Activated CD8-positive, alpha-beta T cell treated with anti-CD3 and anti-CD28 coated beads for 36 hours (primary cell): ENCODE measurements at places on chromosomes 7 and 10. TPM values are rescaled to one million over a fixed set of nuclear protein-coding genes. Genes with fewer than 3 reads are reported as not detected.

MINDY3 gene
- 12.0 TPM for total RNA-seq

TRIM74 gene
- not detected for total RNA-seq

AKR1D1 gene
- total RNA-seq, result not detected

ANKRD16 gene
- total RNA-seq, result 7.5 TPM

AKR1C4 gene
- not detected for total RNA-seq

LRRC17 gene
- not detected for total RNA-seq

VGF gene
- not detected for total RNA-seq

VSTM4 gene
- 0.04 TPM for total RNA-seq

GSTO2 gene
- total RNA-seq, result 1.8 TPM

PAX4 gene
- total RNA-seq, result not detected

DGKI gene
- total RNA-seq, result 0.38 TPM

DNA sequence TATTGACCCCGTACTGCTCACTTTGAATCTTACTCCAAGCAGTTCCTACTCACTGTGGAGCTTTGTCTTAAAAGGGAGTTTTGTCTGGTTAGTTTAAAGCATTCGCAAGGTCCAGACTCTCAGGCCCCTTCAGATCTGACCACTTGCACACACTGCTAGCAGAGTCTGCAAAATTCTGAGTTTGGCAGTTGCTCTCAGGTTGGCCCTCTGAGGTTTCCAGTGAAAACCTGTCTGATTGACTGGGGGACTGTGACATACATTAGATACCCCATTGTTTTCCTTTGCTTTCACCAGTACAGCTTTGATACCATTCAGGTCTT is 149.2 kb downstream of the XPNPEP1 start:
- no peak for DNase-seq
- H3K27ac ChIP-seq, result no peak overlapping the region

DNA sequence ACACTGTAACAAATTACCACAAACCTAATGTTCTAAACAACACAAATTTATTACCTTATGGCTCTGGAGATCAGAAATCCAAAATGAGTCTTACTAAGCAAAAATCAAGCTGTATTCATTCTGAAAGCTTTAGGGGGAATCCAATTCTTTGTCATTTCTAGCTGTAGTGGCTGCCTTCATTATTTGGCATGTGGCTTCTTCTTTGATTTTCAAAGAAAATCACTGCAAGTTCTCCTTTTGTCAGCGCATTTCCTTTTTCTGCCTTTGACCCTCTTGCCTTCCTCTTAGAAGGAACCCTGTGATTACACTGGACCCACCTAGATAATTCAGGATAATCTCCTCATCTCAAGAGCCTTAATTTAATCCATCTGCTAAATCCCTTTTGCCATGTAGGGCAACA is 36.9 kb downstream of the ZPBP start:
- DNase-seq, result no peak
- H3K36me3 ChIP-seq, result no peaks in the 10 kb centered on the region
- no peak overlapping the region for H3K27ac ChIP-seq
- no peak overlapping the region for H3K4me3 ChIP-seq
- no peaks in the 10 kb centered on the region for H3K4me1 ChIP-seq
- peaks cover 2% of the 10 kb centered on the region for H3K27me3 ChIP-seq

GRCh38 chr10:23694446-23694920 is 255.6 kb downstream of the OTUD1 start:
- no peaks in the 10 kb centered on the region for H3K36me3 ChIP-seq
- peak overlapping the region; percentile 42 for H3K4me3 ChIP-seq

DNA sequence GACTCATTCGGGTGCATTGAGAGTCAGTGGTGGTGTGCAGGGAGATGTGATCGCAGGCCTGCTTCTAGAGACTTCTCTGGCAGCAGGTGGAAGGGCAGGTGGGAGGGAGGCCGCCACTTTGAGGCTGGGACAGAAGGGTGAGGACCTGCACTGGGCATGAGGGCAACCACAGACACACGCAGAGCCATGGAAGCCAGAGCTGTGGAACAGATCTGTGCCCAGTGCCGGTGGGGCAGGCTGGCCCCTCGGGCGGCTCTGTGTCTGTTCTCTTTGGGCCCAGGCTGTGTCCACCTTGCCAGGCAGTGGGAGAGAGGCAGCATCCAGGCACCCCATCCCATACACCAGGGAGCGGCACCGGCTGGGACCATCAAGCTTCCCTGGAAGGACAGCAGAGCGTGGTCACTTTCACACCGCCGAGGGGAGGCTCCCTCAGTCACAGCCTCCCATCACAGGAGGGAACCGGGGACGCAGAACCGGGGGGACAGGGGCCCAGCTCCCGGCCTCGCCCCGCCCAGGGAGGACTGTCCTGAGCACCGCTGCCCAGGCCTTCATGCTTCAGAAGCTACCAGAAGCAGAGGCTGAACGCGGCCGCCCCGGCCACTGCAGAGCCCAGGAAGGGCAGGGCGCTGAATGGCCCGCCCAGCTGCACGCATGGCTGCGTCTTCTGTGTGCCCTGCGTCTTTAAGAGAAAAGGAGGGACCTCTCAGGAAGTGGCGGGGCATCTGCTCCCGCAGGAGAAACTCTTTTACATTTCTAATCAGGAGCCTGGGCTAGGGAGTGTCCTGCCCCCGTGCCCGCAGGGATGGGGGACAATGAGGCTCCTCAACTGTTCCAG is 32.1 kb downstream of the EN2 start:
- H3K4me1 ChIP-seq, result peaks cover 18% of the 10 kb centered on the region
- peaks cover 22% of the 10 kb centered on the region for H3K27me3 ChIP-seq
- H3K27ac ChIP-seq, result peak overlapping the region; percentile 34
- peak overlapping the region; percentile 71 for H3K4me3 ChIP-seq

DNA sequence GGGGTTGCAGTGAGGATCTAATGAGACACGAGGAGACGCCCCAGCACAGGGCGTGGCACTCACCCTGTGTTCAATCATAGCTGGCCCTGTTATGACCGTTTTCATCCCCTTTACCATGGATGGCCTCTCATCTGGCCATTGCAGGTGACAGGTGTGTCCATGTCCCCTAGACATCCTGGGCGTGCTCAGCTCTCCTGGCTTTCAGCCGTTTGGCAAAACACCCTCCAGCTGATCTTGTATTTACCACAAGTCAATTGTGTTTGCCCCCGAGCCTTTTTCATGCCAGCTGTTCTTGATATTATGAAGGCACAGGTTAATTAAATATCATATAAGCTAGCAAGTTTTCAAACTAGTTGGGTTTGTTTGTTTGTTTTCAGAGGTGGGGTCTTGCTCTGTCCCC is 97.1 kb downstream of the CHST15 start:
- H3K36me3 ChIP-seq, result no peaks in the 10 kb centered on the region
- peaks cover 6% of the 10 kb centered on the region for H3K4me1 ChIP-seq
- no peak overlapping the region for H3K27ac ChIP-seq
- peaks cover 29% of the 10 kb centered on the region for H3K27me3 ChIP-seq
- no peak for DNase-seq
- no peak overlapping the region for H3K4me3 ChIP-seq

DNA sequence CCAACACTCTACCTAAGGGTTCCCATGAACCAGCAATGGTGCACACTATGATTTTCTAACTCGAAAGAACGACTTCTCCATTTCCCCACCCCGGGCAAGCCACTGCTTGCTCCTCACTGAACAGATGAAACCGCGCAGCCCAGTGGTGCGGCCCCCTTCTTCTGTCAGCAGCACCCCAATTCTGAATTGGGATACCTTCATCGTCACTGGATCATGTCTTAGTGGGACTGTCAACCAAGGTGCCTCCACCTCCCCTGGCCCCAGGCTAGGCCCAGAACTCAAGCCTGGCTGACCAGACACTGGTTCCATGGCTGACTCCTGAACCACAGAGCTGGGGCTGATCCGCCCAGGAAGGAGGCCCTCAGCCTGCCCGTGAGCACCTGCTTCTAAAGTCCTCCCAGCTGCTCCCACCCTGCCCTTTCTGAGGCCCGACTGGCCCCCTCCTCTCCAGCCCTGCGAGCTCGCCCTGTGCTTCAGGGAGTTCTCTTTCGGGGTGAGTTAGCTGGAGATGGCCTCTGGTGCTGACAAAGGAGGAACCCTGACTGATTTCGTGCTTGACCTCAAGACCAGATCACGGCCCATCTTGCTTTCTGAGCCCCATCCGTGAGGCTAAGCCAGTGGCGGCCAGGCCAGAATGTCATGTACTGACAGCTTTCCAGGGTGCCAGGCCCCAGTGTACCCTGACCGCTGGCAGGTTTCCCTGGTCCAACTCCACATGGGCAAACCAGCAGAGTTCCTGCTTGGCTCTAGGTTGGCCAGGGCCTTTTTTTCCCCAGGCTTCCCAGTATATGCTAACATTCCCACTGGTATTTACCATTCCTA is 44.5 kb downstream of the FAM53B start:
- DNase-seq, result no peak
- H3K27ac ChIP-seq, result peak overlapping the region; percentile 82
- H3K27me3 ChIP-seq, result no peaks in the 10 kb centered on the region
- peaks cover 94% of the 10 kb centered on the region for H3K4me1 ChIP-seq

GRCh38 chr7:38451840-38452239 is 178.4 kb upstream of the TARP start:
- no peak overlapping the region for H3K27ac ChIP-seq
- no peaks in the 10 kb centered on the region for H3K4me1 ChIP-seq
- peaks cover 3% of the 10 kb centered on the region for H3K27me3 ChIP-seq
- no peak overlapping the region for H3K4me3 ChIP-seq
- DNase-seq, result no peak

GRCh38 chr10:68895041-68895440 is 6.1 kb upstream of the DDX50 start:
- H3K27ac ChIP-seq, result no peak overlapping the region
- H3K36me3 ChIP-seq, result no peaks in the 10 kb centered on the region
- H3K27me3 ChIP-seq, result no peaks in the 10 kb centered on the region
- H3K4me1 ChIP-seq, result peaks cover 5% of the 10 kb centered on the region
- H3K4me3 ChIP-seq, result no peak overlapping the region

DNA sequence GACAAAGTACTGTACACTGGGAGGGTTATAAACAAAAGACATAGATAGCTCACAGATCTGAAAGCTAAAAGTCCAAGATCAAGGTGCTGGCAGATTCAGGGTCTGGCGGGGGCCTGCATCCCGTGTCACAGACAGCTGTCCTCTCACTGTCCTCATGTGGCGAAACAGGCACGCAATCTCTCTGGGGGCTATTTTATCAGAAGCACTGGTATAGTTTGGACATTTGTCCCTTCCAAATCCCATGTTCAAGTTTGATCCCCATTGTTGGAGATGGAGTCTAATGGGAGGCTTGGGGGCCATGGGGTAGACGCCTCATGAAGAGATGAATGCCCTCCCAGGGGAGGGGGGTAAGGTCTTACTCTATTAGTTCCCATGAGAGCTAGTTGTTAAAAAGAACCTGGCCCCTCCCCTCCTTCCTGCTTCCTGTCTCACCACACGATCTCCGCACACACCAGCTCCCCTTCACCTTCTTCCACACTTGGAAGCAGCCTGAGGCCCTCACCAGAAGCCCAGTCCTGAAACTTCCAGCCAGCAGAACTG is 72.5 kb upstream of the UCN3 start:
- H3K27me3 ChIP-seq, result no peaks in the 10 kb centered on the region
- H3K36me3 ChIP-seq, result peaks cover 34% of the 10 kb centered on the region
- H3K4me1 ChIP-seq, result peaks cover 62% of the 10 kb centered on the region
- H3K27ac ChIP-seq, result peak overlapping the region; percentile 96

GRCh38 chr10:58158806-58159205 is 108.9 kb downstream of the IPMK start:
- no peak for DNase-seq
- no peak overlapping the region for H3K27ac ChIP-seq
- H3K4me1 ChIP-seq, result no peaks in the 10 kb centered on the region
- H3K27me3 ChIP-seq, result peaks cover 20% of the 10 kb centered on the region
- H3K4me3 ChIP-seq, result no peak overlapping the region

DNA sequence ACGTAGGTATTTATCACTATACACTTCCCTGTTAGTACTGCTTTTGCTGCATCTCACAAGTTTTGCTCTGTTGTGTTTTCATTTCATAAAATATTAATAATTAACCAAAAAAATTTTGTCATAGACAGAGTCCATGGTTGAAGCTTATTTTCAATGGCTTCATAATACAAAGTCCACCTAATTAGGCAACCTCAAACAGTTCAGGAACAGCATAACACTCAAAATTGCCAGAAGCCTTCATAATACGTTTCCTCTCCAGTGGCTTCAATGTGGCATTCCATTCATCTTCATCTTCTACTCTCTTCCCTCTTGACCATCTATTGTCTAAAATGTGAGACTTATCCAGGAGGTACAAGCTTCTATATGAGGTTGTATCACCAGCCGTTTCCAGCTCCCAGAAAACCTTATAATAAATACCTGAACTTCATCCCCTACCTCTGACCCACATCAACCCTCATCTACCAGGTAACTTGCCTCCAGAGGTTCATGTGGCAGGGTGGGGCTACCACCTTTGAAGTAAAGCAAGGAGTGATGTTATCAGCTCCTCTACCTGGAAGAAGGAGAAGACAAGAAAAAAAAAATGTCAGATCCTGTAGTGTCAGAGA is 337.3 kb downstream of the MALRD1 start:
- H3K4me1 ChIP-seq, result no peaks in the 10 kb centered on the region
- no peaks in the 10 kb centered on the region for H3K36me3 ChIP-seq
- DNase-seq, result no peak
- H3K4me3 ChIP-seq, result no peak overlapping the region

DNA sequence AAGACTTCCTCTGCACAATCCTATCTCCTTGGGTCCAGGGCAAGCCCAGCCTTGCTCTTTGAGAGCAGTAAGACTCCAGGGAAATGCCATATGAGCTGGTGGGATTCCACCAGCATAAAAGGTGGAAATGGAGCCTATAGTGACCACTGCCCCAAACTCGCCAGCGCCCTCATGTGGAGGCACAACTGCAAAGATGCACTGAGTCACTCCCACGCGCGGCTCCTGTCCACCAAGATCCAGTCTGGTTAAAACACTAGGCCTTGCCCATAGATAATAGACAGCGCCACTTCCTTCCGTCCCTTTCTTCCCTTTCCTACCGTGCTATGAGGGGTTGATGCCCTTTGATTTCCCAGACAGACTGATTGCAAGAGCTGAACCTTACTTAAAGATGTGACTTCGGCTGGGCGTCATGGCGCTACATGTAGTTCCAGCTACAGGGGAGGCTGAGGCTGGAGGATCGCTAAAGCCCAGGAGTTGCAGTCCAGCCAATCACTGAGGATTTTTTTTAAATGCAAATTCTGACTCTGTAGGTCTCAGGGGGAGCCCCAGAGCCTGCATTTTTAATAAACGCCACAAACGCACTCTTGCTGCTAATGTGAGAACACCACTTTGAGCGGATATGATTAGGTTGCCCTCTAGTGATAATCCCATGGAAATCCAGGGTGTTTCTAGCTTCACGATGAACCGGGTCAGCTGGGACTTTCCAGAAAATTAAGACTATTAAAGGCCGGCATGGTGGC is 136.5 kb downstream of the EPC1 start:
- no peaks in the 10 kb centered on the region for H3K4me1 ChIP-seq
- H3K4me3 ChIP-seq, result no peak overlapping the region
- no peaks in the 10 kb centered on the region for H3K36me3 ChIP-seq
- H3K27ac ChIP-seq, result no peak overlapping the region

GRCh38 chr10:86113501-86113900 is 253.1 kb downstream of the GRID1 start:
- DNase-seq, result no peak
- no peaks in the 10 kb centered on the region for H3K27me3 ChIP-seq
- H3K36me3 ChIP-seq, result no peaks in the 10 kb centered on the region
- no peak overlapping the region for H3K4me3 ChIP-seq
- H3K27ac ChIP-seq, result no peak overlapping the region

- H3K27ac ChIP-seq, result no peak overlapping the region
- no peak for DNase-seq
- H3K4me3 ChIP-seq, result no peak overlapping the region
These were observed 16.7 kb downstream of the DLG5 start for GRCh38 chr10:77909749-77910375.
